Skeletal muscle cell (primary cell): ENCODE measurements at places on chromosomes 3 and 15.

GRCh38 chr3:40930756-40931155, 268.5 kb upstream of the CTNNB1 start:
- DNase-seq: no peak

GRCh38 chr3:197103766-197104165, 74.1 kb upstream of the MELTF start:
- DNase-seq: no peak

- no peak for DNase-seq
Measured at GRCh38 chr3:20608054-20608738, 422.2 kb upstream of the SGO1 start.

DNA sequence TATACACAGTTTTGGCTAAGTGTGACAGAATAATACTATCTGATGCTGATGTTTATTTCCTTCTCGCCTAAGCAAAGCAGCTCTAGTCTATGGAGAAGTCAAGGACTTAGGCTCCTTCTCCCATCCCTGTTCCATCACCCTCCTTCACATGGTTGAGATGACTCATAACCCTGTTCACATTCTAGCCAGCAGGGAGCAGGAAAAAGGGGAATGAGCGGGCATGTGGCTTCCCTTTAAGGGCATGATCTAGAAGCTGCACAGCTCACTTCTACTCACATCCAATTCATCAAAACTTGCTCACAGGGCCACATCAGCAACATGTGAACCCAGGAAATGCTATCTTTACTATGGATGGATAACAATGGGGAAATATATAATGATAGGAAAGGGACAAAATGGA, 40.9 kb downstream of the CBLB start:
- peak; percentile 92 for DNase-seq

DNA sequence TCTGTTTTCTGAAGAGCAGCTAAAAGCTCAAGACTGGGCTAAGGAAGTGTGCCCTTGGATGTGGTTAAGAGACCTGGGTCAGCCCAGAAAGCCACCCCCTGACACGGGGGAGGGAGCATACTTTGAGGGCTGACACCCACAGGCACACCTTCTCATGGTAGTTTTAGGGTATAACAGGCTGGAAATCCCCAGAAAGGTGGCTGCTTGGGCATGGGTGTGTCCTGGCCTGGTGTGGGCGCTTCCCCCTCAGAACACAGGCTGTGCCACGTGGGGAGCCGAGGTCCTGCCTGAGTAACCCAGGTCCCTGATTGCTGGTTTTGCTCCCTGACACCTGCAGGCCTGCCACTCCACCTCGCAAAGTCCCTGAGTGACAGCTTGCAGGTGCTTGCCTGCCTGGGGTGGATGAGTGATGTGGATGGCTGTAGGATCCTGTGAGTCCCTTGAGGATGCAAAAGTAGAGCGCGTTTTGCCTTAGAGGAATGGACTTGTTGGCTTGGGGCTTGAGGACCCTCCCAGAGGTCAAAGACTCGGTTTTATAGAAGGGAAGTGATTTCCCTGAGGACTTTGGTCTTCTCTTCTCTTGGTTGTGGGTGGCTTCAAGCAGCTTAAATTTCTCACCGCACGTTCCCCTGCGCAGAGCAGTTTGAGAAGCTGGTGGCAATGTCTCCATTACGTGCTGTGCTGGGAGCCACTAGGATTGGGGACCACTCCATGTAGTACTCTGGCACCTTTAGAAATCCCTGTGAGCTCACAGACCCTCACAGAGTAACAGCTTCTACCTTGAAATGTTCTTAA, 94.4 kb downstream of the DNASE1L3 start:
- DNase-seq: no peak

DNA sequence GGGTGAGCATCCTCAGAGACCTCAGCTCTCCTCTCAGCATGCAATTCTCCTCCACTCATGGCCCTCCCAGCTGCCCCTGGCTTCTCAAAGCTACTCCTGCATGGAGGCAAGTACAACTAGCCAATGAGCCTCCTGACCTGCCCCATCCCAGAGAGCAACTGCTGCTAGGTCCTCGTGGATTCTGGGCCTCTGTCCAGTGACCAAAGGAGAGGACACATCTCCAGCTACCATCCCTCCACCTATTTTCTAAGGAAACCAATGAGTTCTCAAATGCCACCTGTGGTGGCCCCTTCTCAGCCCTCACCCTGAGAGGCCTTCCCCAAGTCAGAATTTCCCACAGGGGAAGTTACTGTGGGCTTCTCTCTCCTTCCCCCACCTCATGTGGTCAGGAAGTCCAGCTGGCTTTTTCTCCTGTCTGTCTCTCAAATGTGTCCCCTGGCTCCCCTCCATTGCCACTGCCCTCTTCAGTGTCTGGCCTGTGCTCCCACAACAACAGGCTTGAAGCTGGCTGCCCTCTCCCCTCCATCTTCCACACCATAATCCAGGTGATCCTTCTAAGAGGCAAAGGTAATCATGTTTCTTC, 43.0 kb downstream of the LIPC start:
- no peak for DNase-seq

GRCh38 chr3:11172096-11172690, 17.9 kb downstream of the HRH1 start:
- DNase-seq: no peak

- DNase-seq: no peak
Measured at GRCh38 chr15:52858782-52859176, 68.6 kb upstream of the ONECUT1 start.

- no peak for DNase-seq
Measured at GRCh38 chr3:109023167-109023566, 69.5 kb upstream of the GUCA1C start.

- DNase-seq: peak; percentile 19
Measured at GRCh38 chr3:194313560-194314387, 37.4 kb downstream of the CPN2 start.

DNA sequence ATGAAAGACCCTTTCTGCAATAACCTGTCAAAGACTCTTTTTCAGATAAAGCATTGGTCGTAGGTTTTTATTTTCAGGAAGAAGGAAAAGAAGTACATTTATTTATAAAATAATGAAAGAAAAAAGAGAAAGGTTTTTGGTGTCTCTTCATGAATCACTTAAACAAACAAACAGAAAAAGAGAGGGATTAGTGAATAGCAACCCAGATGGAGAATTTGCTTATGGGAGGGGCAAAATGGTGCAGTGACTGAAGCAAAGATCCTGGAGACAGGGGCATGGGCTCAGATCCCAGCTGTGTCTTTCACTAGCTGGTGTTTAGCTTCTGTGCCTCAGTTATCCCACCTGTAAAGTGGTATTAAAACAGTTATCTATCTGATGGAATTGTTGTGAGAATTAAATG, 78.6 kb upstream of the PFN2 start:
- no peak for DNase-seq

- DNase-seq: no peak
Measured at GRCh38 chr3:171807806-171808205, 2.5 kb downstream of the PLD1 start.

DNA sequence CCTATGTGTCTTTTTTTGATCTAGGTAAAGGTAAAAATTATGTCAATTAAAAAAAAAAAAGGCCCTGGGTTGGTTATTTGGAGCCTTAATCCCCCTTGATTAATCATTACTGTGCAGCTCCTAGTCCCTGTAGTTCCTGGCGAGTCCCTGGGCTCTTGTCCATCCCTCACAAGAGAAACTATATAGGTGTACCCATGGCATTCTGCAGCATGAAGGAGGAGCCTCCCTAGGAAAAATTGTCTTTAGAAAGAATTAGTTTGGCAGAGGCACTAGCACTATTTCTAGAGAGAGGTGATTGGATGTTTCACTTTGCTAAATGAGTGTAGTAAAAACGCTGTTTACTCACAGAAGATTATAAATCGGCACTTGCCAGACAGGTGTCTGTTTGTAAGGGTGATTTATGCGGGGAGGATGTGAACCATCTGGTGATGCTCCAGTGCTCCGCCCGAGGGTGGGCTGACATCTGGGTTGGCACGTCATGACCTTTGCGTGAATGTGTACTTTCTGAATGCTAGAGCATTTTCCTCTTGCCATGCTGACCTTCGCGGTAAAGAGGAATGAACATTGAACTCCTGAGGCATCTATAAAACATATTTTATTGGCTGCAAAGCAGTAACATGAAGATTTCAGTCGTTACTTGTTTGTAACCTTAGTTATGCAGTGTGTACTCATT, 12.6 kb downstream of the PLCL2 start:
- no peak for DNase-seq

GRCh38 chr3:67361323-67361722, 293.1 kb downstream of the SUCLG2 start:
- DNase-seq: no peak

- no peak for DNase-seq
Measured at GRCh38 chr15:91473894-91474545, 374.0 kb downstream of the SV2B start.

DNA sequence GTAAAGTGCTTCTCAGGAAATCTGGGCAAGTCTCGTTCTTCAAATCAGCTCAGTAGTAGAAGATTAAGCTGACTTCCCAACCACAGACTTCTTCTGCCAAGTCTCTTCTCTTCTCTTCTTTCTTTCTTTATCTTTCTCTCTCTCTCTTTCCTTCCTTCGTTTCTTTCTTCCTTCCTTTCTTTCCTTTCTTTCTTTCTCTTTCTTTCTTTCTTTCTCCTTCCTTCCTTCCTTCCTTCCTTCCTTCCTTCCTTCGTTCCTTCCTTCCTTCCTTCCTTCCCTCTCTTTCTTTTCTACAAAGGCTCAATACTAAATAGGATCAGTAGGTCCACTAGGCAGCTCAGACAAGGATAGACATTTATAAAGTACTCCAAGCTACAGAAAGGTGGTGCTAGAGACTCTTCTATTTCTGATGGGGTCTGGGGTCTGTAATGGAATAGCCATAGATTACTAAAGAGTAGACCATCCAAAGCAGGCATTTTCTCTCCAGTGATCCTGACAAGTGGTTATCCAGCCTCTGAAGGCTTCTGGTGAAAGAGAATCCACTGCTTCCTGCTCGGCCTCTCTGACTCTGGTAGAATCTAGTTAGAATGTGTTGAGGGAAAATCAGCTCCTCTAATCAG, 100.8 kb downstream of the TPRG1 start:
- DNase-seq: no peak

- DNase-seq: no peak
Measured at GRCh38 chr15:66761726-66762595, 59.9 kb downstream of the SMAD6 start.

GRCh38 chr15:77854980-77855379, 222.3 kb upstream of the LINGO1 start:
- no peak for DNase-seq

GRCh38 chr3:121064121-121064520, 156.1 kb downstream of the STXBP5L start:
- no peak for DNase-seq

GRCh38 chr3:127485396-127486170, 105.0 kb downstream of the TPRA1 start:
- DNase-seq: no peak

GRCh38 chr15:66726386-66726785, 24.4 kb downstream of the SMAD6 start:
- no peak for DNase-seq

- no peak for DNase-seq
Measured at GRCh38 chr15:58932710-58933280, 684 bp downstream of the SLTM start.

GRCh38 chr15:48242015-48242414, 35.9 kb downstream of the SLC12A1 start:
- no peak for DNase-seq

DNA sequence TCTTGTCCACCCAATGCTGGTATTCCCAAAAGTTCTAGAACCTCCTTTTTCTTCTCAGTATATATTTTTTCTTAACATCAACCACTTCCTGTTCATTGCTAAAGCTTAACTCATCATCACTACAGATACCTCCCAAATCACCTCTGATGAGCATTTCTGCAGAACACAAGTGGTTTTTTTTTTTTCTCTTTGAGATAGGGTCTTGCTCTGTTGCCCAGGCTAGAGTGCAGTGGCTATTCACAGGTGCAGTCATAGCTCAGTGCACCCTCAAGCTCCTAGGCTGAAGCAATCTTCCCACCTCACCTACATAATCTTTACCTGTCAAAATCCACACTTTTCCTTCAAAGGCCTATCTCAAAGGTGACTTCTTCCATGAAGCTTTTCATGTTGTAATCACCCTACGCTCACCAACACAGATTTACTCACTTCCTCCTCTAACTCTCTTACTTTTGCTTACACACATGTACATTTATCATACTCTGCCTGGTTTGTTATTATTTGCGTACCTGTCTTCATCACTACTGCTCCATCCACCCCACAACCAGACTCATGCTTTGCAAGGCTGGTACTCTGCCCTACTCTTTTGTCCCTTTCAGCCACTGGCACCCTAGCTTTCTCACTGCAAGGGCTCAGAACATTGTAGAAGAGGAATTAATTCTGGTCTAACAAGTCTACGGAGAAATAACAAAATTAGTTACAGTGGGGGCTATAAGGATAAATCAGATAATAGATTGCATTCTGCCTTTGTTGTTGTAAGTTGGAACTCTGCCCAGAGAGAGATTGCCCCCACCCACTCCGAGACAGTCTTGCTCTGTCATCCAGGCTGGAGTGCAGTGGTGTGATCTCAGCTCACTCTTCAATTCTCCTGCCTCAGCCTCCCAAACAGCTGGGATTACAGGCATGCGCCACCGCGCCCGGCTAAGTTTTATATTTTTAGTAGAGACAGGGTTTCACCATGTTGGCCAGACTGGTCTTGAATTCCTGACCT, 27.5 kb downstream of the HERC1 start:
- no peak for DNase-seq

DNA sequence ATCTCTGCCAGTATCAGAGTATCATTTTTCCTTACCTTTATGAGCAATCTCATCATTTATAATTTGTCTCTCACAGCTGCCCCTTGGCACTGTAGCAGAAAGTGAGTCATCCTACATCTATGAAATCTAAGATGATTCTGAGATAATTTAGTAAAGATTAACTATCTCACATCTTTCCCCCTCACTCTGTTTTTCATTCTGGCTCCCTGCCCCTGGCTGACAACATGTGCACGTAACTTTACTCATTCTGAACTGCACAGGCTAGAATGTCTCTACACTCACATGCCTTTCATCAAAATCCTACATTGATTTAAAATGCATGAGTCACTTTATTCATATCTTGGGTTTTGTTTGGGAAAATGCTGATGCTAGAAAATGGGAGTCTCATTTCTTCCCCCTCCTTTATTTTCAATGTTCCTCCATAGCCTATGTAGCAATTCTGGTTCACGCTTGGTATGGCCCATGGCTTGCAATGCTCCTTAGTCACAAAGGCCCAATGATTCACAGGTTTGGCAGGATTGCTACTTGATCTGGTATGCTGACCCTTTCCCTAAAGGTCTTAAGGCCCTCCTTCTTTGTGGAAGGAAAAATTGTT, 838.5 kb downstream of the TUSC7 start:
- DNase-seq: peak; percentile 83

- DNase-seq: no peak
Measured at GRCh38 chr15:40081691-40082194, 26.9 kb downstream of the BMF start.

DNA sequence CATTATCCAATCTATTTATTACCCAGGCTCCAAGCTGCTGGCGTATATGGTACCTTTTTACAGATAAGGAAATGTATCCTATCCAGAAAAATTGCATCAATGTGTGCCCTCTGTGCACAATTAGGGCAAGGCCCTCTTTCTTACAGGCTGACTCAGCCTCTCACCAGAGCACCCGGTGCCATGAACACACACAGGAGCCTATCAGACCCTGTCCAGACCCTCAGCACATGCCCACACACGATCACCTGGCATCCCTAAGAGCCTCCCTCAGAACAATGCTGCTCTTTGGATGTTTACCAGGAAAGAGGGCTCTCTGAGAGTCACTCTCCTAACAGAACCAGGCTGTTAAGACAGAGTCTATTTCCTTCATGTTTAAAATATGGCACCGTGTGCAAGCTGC, 460.0 kb upstream of the TBL1XR1 start:
- DNase-seq: no peak
